Hepatic stellate cell (primary cell): ENCODE measurements at places on chromosomes 16 and 17.

DNA sequence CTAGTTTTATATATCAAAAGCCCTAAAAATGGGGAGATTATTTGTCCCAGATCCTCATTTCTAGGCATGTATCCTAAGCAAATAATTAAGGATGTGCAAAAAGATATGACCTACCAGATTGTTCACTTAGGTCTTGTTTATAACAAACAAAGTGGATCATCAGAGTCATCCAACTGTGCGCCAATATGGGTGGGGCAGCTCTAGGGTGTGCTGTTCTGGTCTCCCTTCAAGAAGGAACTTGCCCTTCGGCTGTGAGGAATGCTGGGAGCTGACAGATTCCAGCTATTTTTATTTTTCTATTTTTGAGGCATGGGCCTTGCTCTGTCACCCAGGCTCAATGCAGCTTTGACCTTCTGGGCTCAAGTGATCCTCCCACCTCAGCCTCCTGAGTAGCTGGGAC is 13.8 kb downstream of the CHP2 start:
- DNase-seq = no peak

- no peak for DNase-seq
These were observed 50.3 kb downstream of the KSR1 start for GRCh38 chr17:27506348-27507218.

GRCh38 chr17:83103200-83103942 is 24.0 kb downstream of the METRNL start:
- no peak for DNase-seq

GRCh38 chr17:77770331-77771105 is 188.0 kb upstream of the TNRC6C start:
- DNase-seq = no peak

GRCh38 chr17:42922294-42922693 is 21.7 kb downstream of the G6PC1 start:
- DNase-seq = no peak

- peak; percentile 88 for DNase-seq
These were observed 1.8 kb upstream of the BCAR1 start for GRCh38 chr16:75252946-75253911.

GRCh38 chr17:57975044-57975443 is 13.0 kb downstream of the VEZF1 start:
- DNase-seq = no peak

DNA sequence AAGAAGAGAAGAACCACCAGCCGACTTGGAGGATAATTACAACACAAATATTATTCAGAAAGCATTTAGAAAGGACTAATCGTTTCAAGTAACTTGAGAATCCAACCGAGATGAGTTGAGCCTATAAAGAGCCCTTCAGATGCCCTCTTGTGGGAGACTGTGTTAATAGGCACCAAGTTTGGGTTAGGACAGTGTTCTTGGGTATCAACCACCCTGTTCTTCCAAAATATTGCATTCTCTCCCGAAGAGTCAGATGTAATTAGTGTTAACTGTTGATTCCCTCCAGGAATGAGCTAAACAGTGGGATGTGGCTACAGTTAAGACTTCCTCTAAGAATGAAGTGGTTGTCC is 87.8 kb upstream of the NOL11 start:
- peak; percentile 64 for DNase-seq

- DNase-seq = no peak
These were observed 15.3 kb upstream of the PSMD7 start for GRCh38 chr16:74281300-74281699.

- DNase-seq = no peak
These were observed 70.1 kb downstream of the KCNJ2 start for GRCh38 chr17:70239391-70239826.

GRCh38 chr17:71084219-71084618 is 914.9 kb downstream of the KCNJ2 start:
- DNase-seq = peak; percentile 8

GRCh38 chr17:75504347-75505151 is 10.8 kb downstream of the CASKIN2 start:
- peak; percentile 55 for DNase-seq

DNA sequence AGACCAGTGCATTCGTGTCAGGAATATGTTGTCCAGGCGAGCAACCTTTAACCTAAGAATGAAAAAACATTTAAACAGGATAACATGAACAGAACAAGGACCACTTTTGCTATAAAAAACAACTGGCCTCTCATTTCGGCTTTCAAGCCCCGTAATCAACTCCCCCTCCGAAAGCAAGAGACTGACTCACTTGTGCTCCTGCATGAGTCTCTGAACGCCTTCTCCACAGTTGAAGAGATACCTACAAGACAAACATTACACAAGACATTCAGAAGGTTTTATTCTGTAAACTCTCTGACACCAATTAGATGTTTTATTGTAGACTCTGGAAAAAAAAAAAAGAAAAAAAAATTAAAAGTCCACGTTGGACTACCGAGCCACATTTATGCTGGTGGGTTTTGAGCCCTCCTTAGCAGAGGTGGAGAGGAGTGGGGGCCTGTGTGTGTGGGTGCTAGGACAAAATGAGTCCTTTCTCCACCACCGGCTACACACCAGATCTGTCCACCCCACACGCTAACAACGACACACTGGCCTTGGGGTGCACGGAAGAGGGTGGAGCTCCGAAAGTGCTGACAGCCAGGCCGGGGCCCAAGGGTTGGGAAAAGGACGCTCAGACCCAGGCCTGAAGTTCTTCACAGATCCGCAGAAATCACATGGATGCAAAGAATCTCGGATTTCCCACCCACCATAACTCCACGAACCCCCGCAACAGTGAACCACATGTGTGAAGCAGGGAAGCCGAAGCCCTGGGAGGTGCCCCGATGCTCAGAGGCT is 759 bp downstream of the ELAC2 start:
- DNase-seq = peak; percentile 43

DNA sequence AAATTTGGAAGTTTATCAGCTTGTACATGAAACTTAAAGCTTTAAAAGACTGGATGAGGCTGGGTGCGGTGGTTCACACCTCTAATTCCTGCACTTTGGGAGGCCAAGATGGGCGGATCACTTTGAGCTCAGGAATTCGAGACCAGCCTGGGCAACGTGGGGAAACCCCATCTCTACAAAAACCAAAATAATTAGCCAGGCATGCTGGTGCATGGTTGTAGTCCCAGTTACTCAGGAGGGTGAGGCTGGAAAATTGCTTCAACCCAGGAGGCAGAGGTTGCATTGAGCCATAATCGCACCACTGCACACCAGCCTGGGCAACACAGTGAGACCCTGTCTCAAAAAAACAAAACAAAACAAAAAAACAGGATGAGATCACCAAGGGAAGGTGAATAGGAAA is 209.5 kb downstream of the AATF start:
- DNase-seq = no peak

GRCh38 chr17:1203111-1203966 is 23.6 kb upstream of the ABR start:
- DNase-seq = peak; percentile 82

GRCh38 chr16:80569440-80570105 is 28.8 kb downstream of the DYNLRB2 start:
- DNase-seq = peak; percentile 42

DNA sequence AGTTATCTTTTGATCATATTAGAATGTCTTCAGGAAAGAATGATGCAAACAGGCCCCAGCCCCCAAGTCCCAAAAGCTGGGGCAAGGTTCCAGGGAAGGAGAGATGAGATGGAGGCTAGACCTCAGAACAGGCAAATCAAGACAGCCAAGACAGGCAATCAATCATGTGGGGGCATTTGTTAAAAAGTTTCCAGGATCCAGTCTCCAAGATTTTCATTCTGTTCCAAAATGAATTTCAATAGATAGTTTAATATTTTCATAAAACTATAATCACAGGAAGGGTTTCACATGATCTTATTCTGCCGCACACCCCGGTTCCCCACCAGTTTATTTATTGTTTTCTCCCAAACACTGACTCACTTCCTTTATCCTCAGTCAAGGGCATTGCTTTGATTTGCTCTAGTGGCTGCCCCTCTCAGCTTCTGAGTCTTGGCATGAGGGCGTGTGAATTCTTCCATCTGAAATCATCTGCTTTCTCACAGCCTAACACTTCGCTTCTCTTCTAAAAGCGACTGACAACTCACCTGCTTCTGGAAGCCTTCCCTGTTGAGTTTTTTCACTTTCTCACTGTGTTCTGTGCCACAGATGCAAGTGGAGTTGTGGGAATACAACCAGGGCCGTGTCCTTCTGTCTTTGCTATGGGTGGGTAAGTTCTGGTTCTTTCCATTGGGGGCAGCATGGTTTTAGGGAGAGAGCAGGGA is 12.2 kb upstream of the TERF2 start:
- DNase-seq = peak; percentile 58

DNA sequence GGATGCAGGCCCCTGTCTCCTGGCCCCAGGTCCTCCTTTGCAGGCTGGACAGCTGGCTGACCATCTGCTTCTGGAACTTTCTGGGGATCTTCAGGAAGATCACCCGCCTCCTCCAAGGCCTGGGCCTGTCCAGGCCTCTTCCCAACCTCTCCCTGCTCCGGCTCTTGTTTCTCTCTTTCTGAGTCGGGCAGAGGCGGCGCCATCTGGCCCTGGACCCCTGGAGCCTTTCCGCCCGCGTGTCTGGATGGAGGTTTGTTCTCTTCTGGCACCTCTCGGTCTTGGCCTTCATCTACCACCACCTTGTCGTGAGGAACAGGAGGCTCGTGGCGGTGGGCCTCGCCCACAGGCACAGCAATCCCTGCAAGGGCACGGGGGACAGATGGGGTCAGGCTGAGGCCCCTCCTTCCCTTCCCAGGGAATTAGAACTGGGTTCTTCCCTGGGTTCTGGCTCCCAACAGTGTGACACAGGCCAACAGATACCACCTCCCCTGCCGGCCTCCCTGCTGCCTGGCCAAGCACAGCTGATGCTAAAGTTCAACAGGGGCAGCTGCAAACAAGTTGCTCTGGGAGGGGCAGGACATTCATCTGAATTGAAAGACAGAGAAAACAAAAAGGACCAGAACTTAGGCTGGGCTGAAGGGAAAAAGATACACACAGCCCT is 13.3 kb downstream of the NDUFAF8 start:
- DNase-seq = no peak

GRCh38 chr17:11170881-11171280 is 70.1 kb upstream of the SHISA6 start:
- no peak for DNase-seq

DNA sequence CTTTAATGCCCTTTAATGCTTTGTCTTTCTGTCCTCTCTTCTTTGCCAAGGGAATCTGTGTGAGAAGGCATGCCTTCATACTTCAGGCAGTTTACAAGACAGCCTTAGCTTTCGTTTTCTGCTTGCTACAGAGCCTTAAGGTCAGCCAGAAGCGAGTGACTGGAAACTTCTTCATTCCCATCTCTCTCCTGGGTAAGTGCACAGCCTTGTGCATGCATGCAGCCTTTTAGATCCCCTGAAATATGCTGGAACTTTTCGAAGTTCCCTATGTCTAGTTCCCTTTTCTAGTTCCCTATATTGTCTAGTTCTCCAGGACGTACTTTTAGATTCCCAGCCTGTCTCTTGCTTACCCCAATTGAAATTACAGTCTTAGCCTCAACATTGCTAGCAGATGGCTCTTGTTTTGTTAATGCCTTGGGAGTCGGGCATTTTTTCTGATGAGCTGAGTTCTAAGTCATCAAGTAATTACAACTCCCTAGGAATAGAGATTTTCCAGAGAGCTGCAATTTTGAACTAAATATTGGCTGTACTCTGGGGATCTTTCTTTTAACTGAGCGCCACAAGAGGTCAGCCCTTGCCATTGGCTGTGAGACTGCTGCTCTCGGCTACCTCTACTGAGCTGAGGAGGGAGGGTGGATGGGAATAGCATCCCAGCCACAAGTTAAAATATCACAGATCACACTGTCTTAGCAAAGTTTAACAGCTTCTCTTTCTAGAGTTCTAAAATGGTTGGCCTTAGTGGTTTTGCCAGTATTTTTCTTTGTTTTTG is 22.7 kb upstream of the PPM1D start:
- DNase-seq = peak; percentile 37

GRCh38 chr16:76661691-76662235 is 384.6 kb downstream of the CNTNAP4 start:
- no peak for DNase-seq

DNA sequence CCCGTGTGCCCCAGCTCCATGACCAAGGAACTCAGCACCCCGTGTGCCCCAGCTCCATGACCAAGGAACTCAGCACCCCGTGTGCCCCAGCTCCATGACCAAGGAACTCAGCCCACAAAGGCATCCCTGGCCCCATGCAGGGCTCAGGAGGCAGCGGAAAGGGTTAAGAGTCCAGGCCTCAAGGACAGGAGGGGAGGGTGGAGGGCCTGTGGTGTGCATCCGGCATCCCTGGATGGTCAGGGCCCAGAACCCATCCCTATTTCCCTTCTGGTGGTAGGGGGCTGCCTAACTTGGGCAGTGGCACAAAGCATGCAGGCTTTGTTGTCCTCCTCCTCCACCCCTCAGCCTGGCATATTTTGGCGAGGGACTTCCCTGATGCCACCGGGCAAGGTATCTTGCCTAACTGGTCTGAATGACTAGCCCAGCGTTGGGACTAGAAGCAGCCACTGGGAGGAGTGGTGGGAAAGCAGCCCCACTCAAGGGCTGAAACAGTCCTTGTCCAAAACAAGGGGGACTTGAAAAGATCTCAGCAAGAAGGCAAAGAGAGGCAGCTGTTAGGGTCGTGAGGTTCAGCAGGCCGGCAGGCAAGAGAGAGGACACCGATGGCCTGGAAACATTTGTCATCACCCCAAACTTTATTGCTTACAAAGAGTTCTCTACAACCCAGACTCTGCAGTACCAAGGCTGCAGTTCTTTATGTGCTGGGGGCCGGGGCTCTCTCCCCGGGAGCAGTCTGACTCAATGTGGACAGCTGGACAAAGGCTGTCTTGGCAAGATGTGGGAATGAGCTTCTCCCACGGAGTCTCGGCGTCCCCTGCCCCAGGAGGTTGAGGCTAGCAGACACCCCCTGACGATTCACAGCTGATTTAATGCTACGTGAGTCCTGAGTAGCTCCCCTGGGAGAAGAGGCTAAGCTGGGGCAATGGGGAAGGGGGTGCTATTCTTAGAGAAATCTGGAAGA is 902 bp upstream of the SPATA32 start:
- no peak for DNase-seq

- DNase-seq = no peak
These were observed 75.4 kb upstream of the CHMP6 start for GRCh38 chr17:80916246-80916645.

DNA sequence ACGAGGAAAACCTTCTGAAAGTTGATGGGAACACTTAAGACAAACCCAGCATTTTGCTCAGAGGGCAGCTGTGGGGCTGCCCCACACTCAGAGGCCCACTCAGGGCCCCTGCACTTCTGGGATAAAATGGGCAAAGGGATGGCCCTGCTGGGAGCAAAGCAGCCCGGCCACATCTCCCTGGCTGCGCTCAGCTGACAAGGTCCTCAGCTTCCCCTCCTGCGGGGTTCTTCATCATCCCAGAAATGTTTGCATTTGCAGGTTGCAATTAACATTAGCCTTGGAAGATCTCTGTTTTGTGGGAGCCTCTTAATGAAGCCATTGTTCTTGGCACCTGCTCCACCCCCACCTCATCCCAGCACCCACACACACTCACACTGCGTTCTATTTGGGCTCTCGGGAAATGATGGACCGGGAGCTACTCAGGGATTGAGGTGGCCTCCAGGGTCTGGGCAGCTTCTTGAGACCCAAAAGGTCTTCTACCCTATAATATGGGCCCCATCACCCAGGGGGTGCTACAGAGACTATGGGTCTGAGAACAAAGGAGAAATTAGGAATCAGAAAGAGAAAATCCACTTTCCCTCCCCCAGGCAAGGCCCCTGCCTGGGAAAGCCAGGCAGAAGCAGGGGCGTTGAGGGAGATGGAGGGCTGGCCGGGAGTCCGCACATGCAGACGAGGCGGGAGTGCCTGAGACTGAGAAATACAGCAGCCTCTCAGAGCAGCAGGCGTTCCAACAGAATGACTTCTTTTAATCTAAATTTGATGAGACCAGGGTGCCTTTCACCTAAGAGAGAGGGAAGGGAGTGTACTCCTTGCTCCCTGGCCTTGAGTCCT is 53.7 kb upstream of the RPL38 start:
- no peak for DNase-seq

- no peak for DNase-seq
These were observed 2.8 kb downstream of the MED13 start for GRCh38 chr17:62062302-62062701.
